Memory B cell (primary cell): ENCODE measurements at places on chromosomes 2 and 18.
A peak's percentile ranks its signal among the peaks of the same experiment; 100 is the strongest.

GRCh38 chr2:102251042-102251848, 60.1 kb upstream of the IL1RL1 start:
- H3K27me3 ChIP-seq = peaks cover 14% of the 10 kb centered on the region
- H3K4me1 ChIP-seq = peaks cover 3% of the 10 kb centered on the region
- H3K4me3 ChIP-seq = peak overlapping the region; percentile 82
- peak; percentile 41 for DNase-seq
- H3K27ac ChIP-seq = no peak overlapping the region
- H3K36me3 ChIP-seq = no peaks in the 10 kb centered on the region

DNA sequence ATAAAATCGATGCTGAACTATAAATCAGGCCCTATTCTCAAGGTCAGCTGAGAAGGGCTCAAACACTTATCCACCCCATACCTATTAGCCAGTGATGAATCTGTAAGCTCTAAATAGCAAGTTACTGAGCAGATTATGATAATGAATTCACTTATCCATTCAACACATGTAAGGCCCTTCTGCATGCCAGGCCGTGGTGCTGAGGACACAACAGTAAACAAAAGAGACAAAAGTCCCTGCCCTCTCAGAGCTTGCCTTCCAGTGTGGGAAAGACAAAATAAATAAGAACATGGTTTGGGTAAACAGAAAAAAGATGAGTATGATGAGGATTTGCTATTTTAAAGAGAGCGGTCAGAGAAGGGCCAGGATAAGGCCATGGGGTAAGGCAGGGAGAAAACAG, 11.7 kb downstream of the TTC32 start:
- peaks cover 5% of the 10 kb centered on the region for H3K36me3 ChIP-seq
- peaks cover 11% of the 10 kb centered on the region for H3K4me1 ChIP-seq
- no peak overlapping the region for H3K27ac ChIP-seq
- H3K4me3 ChIP-seq = no peak overlapping the region
- no peak for DNase-seq

GRCh38 chr18:34661464-34662087, 48.5 kb upstream of the DTNA start:
- H3K4me1 ChIP-seq = no peaks in the 10 kb centered on the region
- no peak overlapping the region for H3K27ac ChIP-seq
- no peaks in the 10 kb centered on the region for H3K36me3 ChIP-seq
- no peaks in the 10 kb centered on the region for H3K27me3 ChIP-seq
- no peak for DNase-seq
- no peak overlapping the region for H3K4me3 ChIP-seq

DNA sequence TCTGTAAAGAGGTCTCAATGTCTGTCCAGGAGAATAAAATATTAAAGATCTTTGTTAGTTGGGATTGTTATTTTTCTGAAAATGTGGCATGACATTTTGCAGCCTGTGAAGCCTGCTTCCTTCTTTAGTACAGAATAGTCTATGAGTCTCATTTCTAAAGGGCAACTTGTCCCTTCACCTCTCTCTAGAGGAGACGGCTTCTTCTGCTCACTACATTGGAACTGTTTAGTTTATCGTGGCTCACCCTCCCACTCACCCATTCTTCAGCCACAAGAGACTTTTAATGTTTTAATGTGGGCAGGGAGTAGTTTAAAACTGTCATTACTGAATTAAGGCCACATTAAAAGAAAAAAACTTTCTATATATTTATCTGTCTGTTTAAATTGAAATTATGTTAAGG, 161.0 kb downstream of the BARD1 start:
- no peak for DNase-seq
- no peaks in the 10 kb centered on the region for H3K36me3 ChIP-seq
- H3K27me3 ChIP-seq = no peaks in the 10 kb centered on the region
- no peaks in the 10 kb centered on the region for H3K4me1 ChIP-seq
- H3K4me3 ChIP-seq = no peak overlapping the region

DNA sequence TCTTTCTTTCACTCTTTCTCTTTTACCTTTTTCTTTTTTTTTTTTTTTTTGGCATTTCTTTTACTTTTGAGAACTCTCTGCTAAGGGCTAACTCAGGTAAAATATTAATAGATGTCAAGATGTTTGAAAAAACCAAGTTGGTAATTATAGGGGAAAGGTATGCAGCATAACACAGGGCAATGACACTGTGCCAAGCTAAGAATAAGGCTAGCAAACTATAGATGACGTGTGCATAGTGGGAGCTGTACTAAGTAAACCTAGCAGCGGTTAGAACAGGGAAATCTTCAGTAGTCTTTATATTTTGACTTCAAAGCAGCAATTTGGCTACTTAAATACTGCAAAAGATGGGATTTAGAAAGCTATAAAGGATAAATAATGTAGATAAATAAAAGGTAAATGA, 415.4 kb upstream of the RGPD4 start:
- no peaks in the 10 kb centered on the region for H3K4me1 ChIP-seq
- H3K27ac ChIP-seq = no peak overlapping the region
- no peak for DNase-seq
- no peak overlapping the region for H3K4me3 ChIP-seq
- H3K27me3 ChIP-seq = no peaks in the 10 kb centered on the region

DNA sequence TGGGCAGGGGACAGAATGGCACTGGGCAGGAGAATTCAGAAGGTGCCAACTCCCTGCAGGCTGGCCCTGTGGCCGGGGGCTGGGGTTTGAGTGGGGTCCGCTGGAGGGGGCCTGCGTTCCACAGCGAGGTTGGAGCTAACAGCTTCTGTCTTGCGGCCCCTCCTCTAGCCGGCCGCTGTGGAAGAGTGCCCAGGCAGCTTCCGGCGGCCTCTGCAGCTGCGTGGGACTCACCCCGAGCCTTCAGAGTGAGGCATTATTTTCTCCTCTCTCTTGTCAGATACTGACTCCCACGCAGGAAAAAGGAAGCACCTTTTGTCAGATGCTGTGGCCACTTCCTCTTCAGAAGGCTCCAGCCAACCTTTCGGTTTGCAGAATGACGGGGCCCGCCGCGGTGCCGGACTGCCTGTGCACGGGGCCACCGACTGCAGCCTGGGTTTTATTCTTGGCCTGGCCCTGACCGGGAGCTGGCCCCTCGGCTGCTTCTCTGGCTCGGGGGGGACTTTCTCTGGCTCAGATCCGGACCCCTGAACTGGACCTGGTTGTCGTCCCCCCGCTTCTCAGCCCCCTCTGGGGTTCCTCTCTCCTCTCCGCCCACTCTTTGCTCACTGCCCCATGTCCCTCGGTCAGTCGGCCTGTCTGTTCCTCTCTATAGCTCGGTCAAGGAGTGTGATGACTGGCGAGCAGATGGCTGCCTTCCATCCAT, 40.1 kb downstream of the ARHGAP25 start:
- H3K4me1 ChIP-seq = peaks cover 67% of the 10 kb centered on the region
- no peaks in the 10 kb centered on the region for H3K27me3 ChIP-seq
- H3K36me3 ChIP-seq = peaks cover 31% of the 10 kb centered on the region
- peak overlapping the region; percentile 99 for H3K4me3 ChIP-seq
- H3K27ac ChIP-seq = peak overlapping the region; percentile 96
- peak; percentile 78 for DNase-seq

- peaks cover 2% of the 10 kb centered on the region for H3K27me3 ChIP-seq
- no peaks in the 10 kb centered on the region for H3K36me3 ChIP-seq
- no peak overlapping the region for H3K27ac ChIP-seq
Observed at GRCh38 chr2:217538719-217539118, 464.1 kb downstream of the TNS1 start.

DNA sequence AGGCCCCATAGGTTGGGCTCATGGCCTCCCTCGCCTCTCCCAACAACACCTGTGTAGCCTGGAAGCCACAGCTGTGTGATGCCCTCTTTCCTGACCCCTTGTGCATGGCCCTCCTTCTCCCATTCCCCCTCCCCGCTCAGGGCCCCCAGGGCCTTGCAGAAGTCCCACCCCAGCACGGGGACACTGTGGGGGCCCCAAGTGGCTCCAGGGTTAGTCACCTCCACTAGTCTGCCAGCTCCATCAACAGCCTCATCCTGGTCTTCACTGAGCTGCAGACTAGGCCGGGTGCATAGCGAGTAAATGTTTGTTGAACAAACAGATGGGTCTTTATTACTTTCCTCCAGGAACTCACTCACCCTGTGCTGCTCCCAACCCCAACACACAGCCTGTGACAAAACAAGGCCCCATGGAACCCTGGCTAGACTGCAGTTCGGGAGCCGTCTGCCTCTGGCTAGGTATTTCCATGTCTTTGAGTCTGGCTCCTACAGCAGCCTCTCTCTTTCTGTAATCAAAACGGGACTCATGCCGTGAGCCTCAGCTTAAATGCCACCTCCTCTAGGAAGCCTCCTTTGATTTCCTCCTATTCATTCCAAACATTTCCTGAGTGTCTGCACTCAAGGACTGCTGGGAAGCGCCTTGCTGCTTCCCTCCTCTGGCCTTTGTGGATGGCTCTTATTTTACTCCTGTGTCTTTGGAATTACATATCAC, 109.9 kb upstream of the ID2 start:
- H3K36me3 ChIP-seq = no peaks in the 10 kb centered on the region
- no peak overlapping the region for H3K4me3 ChIP-seq
- H3K4me1 ChIP-seq = peaks cover 34% of the 10 kb centered on the region
- H3K27ac ChIP-seq = peak overlapping the region; percentile 33
- peaks cover 31% of the 10 kb centered on the region for H3K27me3 ChIP-seq

GRCh38 chr2:18482666-18483065, 77.8 kb downstream of the RDH14 start:
- no peak for DNase-seq
- H3K27ac ChIP-seq = no peak overlapping the region
- H3K36me3 ChIP-seq = no peaks in the 10 kb centered on the region
- H3K4me3 ChIP-seq = no peak overlapping the region

DNA sequence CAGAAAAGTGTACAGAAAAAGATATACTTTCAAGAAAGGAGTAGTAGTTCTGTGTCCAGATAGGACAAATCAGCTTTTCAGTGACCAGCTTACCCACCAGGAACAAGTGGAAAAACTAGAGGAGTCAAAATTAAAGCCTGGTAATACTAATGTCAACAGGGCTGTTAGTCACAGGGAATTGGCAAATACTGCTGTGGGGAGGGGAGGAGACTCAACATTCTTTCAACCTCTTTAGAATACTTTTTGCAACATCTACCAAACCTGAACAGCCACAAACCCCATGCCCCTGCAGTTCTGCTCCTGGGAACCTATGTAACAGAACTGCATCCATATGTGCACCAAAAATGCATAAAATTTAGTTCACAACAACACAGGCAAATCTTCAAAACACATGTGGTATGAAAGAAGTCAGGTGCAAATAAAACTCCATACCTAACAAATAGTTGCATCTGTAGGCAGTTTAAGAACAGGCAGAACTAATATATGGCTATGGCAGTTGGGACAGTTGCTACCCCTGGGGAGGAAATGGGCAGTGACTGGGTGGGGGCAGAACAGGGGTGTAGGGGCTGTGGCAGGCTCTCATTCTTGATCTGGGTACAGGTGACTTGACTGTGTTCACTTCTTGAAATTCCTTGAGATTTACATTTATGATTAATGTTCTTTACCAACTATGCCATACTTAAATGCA, 9.7 kb downstream of the CMPK2 start:
- H3K4me3 ChIP-seq = no peak overlapping the region
- no peak overlapping the region for H3K27ac ChIP-seq
- no peaks in the 10 kb centered on the region for H3K4me1 ChIP-seq
- no peak for DNase-seq

DNA sequence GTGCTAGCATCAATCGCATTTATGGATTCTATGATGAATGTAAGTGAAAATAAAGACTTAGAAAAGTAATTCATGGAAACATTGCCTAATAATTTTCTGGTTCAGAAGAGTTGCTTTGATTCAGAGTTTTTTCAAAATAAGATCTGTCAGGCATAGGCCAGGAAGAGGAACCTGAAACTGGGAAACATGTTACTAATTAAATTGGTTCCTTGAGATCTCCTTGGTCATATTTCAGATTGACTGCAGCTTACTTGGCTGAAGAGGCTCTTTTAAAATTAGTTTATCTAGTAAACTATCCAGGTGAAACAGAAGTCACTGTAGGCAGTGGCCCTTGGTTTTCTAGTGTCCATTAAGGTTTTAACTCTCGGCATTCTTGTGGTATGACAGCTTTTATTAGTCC, 27.4 kb downstream of the PPP1CB start:
- DNase-seq = no peak
- H3K27me3 ChIP-seq = no peaks in the 10 kb centered on the region
- peaks cover 4% of the 10 kb centered on the region for H3K4me1 ChIP-seq
- H3K27ac ChIP-seq = no peak overlapping the region

- H3K36me3 ChIP-seq = peaks cover 5% of the 10 kb centered on the region
- DNase-seq = no peak
- H3K27me3 ChIP-seq = no peaks in the 10 kb centered on the region
- H3K27ac ChIP-seq = peak overlapping the region; percentile 62
- no peak overlapping the region for H3K4me3 ChIP-seq
- peaks cover 27% of the 10 kb centered on the region for H3K4me1 ChIP-seq
Observed at GRCh38 chr18:76972846-76973519, 150.6 kb downstream of the ZNF236 start.

DNA sequence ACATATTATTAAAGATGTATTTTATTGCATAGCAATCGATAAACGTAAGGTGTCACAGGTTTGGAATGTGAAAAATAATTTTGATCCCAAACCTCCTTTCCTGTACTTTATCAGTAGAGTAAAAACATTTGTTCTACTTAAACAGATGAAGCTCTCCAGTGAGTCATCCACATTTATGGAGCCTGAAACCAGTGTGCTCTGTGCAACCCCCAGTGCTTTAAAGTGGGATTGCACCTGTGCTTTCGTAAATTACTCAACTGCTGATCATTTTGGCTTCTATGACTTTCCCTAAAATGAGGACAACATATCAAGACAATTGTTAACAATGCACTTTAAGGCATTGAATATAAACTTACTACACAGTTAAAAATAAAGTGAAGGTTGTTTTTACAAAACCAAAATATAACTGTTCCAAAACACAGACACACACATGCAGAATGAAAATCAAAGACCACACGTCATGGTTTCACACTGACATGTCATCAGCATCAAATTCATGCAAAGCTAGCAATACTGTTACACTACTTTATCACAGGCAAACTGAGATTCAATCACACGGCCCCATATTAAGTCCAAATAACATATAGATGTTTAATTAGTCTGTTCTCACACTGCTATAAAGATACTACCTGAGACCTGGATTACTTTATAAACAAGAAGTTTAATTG, 9.7 kb downstream of the TMEM18 start:
- no peak overlapping the region for H3K4me3 ChIP-seq
- no peaks in the 10 kb centered on the region for H3K27me3 ChIP-seq
- DNase-seq = no peak
- no peak overlapping the region for H3K27ac ChIP-seq
- peaks cover 52% of the 10 kb centered on the region for H3K36me3 ChIP-seq

DNA sequence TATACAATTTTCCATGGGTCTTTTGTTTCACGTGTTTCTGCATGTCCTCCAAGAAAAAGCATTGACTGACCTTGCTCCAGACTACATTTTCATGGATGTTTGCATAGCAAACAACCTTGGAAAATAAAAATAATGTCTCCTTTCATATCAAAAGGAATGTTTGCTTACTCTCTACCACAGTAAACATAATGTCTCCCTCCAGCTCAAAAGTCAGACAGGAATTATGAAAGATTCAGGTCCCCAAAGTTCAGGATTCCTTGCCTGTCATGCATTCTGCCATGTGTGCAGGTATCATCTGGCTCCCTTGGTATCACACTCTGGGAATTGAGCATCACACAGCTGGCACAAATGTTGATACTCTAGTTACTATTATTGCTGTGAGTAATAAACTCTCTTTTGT, 103.1 kb upstream of the ZC3H15 start:
- H3K4me3 ChIP-seq = no peak overlapping the region
- DNase-seq = no peak
- peaks cover 47% of the 10 kb centered on the region for H3K36me3 ChIP-seq
